ENCODE measurements at places on chromosomes 3 and 15. TPM values are rescaled to one million over a fixed set of nuclear protein-coding genes. Genes with fewer than 3 reads are reported as not detected.

Gene THPO
- under 0.01 TPM for total RNA-seq

Gene FBXO40
- not detected for total RNA-seq

Gene ZDHHC19
- total RNA-seq = not detected

Gene STRA6
- under 0.01 TPM for total RNA-seq

Gene MLF1
- total RNA-seq = 5.2 TPM

Gene EXOSC7
- 43.1 TPM for total RNA-seq

Gene GOLGA8J
- total RNA-seq = not detected

Gene TMEM202
- total RNA-seq = not detected

Gene P2RY14
- total RNA-seq = not detected

Gene CPNE9
- not detected for total RNA-seq

Gene SLC15A2
- total RNA-seq = under 0.01 TPM

Gene SLC27A2
- total RNA-seq = 3.7 TPM

Gene C3orf22
- total RNA-seq = not detected

Gene CLPX
- 28.6 TPM for total RNA-seq

Gene PBRM1
- total RNA-seq = 51.9 TPM

Gene FETUB
- total RNA-seq = not detected

Gene WNT5A
- 5.8 TPM for total RNA-seq

Gene PEX5L
- total RNA-seq = not detected

Gene PP2D1
- not detected for total RNA-seq

Gene SPTBN5
- total RNA-seq = 2.7 TPM

Gene ZNF502
- 1.9 TPM for total RNA-seq

Gene TM4SF18
- 366 TPM for total RNA-seq

Gene POPDC2
- 0.76 TPM for total RNA-seq
